ENCODE measurements at places on chromosomes 3 and 15.

GRCh38 chr3:12839156-12839946, 2.0 kb downstream of the RPL32 start:
- DNase-seq = no peak

DNA sequence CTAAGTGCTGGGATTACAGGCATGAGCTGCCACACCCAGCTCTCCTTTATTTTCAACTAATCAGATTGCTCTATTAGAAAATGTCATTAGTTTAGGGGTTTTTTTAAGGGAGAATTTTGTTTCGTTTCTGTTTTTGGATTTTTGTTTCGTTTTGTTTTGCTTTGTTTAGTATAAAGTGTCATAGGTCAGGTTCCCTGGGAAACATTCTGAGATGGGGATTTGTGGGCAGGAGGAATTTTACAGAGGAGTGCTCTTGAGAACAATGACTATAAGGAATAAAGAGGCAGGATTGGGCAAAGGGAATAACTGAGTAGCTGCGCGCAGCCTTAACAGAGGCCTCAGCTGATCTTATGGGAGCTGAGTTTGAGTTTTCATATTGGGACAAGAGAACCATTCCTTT, 86.8 kb upstream of the NR2F2 start:
- DNase-seq = no peak

DNA sequence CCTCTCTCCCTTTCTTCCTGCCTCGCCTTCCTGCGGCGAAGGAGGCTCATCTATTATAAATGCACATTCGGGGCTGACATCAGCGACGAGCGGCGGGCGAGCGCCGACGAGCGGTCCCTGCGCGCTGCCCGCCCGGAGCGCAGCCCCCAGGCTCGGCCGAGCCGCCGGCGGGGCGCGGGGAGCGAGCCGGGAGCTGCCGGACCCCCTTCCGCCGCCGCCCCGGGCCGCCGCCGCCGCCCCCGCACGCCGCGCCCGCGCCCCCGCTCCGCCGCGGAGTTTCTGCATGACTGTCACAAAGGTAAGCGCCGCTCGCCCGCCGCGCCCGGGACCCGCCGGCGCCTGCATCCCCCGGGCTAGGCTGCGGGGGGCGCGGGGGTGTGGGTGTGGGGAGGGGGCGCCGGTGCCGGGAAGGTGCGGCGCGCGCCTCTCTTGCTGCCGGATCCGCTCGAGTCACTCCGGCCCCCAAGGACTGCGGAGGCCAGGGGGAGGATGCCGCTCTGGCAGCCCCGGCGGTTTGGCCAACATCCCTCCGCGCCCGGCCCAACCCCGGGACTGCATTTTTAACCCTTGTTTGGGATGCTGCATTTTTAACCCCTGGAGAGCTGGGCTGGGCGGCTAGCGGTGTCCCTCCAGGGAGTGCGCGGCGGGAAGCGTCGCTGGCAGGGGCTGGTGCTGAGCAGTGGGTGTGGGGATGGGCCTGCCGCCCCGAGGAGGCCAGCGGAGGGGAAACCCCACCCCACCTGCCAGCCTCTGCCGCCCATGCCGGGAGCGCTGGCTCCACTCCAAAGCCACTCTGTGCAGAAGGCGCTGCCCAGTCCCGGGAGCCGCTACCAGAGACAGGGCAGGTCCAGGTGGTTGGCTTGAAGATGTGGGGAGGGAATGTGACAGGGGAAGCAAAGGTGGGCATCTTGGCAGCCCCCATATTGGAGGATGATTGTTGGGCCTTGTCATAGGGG, at the start of gene CORO2B:
Gene CORO2B (plus strand): TSS at position 14 of the 956 bp plus-strand sequence. CDS start 270 bp downstream, at position 284.
- DNase-seq = peak; percentile 28

GRCh38 chr3:113255854-113256615, 44.7 kb downstream of the BOC start:
- no peak for DNase-seq

DNA sequence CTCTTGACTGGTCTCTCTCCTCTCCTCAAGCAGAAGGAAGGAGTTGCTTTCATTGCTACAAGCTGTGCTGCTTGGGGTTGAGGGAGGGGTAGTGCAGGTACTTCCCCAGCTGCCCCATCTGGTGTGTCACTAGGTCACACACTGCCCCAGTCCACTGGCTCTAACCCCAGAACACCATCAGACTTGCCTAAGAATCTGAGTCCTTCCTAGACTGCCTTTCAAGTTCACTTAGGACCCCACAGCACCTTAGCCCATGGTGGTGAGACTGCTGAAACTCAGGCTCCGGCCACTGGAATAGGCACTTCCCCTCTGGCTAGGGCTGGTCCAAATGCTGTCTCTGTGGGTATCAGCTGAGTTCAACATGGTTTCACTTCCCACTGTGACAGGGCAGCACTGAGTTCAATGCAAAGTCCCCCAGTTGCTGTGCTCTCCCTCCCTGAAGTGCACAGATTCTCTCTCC, 279.7 kb upstream of the GOLGA6L4 start:
- DNase-seq = no peak

GRCh38 chr3:42914771-42915515, 9.0 kb downstream of the ZNF662 start:
- DNase-seq = no peak

DNA sequence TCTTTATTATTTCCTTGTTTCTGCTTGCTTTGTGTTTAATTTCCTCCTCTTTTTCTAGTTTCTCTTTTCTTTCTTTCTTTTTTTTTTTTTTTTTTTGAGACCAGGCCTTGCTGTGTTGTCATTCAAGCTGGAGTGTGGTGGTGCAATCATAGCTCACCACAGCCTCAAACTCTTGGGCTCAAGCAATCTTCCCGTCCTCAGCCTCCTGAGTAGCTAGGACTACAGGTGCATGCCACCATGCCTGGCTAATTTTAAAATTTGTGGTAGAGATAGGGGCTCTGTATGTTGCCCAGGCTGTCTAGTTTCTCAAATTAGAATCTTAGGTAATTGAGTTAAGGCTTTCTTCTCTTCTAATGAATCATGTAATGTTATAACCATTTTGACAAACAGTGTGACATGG, 22.4 kb downstream of the SLMAP start:
- DNase-seq = no peak

- no peak for DNase-seq
Measured at GRCh38 chr3:28117598-28117997, 123.8 kb upstream of the CMC1 start.

- DNase-seq = no peak
Measured at GRCh38 chr15:39200586-39200985, 380.3 kb upstream of the THBS1 start.

DNA sequence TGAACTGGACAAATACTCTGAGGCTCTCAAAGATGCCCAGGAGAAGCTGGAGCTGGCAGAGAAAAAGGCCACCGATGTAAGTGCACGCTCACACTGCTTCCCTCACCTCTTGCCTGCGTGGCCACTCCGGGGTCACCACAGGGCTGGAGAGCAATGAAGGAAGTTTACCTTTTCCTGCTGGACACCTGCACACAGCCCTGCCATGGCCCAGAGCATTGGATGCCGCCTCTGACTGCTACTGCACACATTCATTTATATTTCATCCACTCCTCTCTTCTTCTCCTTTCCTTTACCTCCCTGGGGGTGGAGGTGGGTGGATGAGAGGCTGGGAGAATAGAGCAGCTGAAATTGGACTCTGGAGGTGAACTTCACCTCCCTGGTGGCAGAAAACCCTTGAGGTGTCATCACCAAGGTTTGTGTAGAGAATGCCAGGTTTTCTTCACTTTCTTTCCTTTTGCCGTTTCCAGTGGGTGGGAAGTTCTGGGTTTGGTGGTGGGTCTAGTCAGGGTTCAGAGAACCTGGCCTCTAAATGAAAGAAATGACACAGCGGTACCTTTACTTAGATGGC, 1.6 kb downstream of the TPM1 start:
- DNase-seq = no peak

Measured in stimulated activated CD4-positive, alpha-beta T cell treated with anti-CD3 and anti-CD28 coated beads, Interleukin-4, amount 100 ng/mL, for 4 hours (primary cell).